Smooth muscle cell of the umbilical artery (primary cell): ENCODE measurements at places on chromosomes 3 and 15. TPM values are rescaled to one million over a fixed set of nuclear protein-coding genes. Genes with fewer than 3 reads are reported as not detected.

Gene SLC9A9
- 2.8 and 7.4 TPM in 2 replicates for total RNA-seq

Gene IGSF10
- total RNA-seq, result 0.59 and 1.6 TPM in 2 replicates

Gene NR1I2
- 0.14 TPM in 1 of 2 replicates, not detected in the other for total RNA-seq

Gene EOMES
- total RNA-seq, result not detected in 2 replicates

Gene SLMAP
- 64.9 and 80.8 TPM in 2 replicates for total RNA-seq

Gene CHMP2B
- total RNA-seq, result 35.0 and 40.2 TPM in 2 replicates

Gene ZPLD1
- total RNA-seq, result 0.42 and 0.59 TPM in 2 replicates

Gene KBTBD13
- total RNA-seq, result not detected in 2 replicates

Gene BCL2A1
- 2.1 and 2.2 TPM in 2 replicates for total RNA-seq

Gene NMB
- 2.1 and 3.3 TPM in 2 replicates for total RNA-seq

Gene CSPG4
- total RNA-seq, result 63.0 and 213 TPM in 2 replicates

Gene STRIT1
- not detected in 2 replicates for total RNA-seq
